ENCODE measurements at places on chromosomes 13 and 19. TPM values are rescaled to one million over a fixed set of nuclear protein-coding genes. Genes with fewer than 3 reads are reported as not detected.

- peaks cover 48% of the 10 kb centered on the region for H3K4me1 ChIP-seq
- peak overlapping the region; percentile 73 for H3K4me3 ChIP-seq
- peaks cover 22% of the 10 kb centered on the region for H3K27me3 ChIP-seq
- H3K27ac ChIP-seq = no peak overlapping the region
- no peak for DNase-seq
These were observed 18.1 kb downstream of the GADD45B start for GRCh38 chr19:2494084-2494446.

- no peaks in the 10 kb centered on the region for H3K36me3 ChIP-seq
- no peak for DNase-seq
- no peaks in the 10 kb centered on the region for H3K27me3 ChIP-seq
- H3K4me3 ChIP-seq = no peak overlapping the region
These were observed 286.7 kb upstream of the SLITRK6 start for GRCh38 chr13:86085890-86086289.

GRCh38 chr19:27673986-27674385 is 1539.0 kb downstream of the UQCRFS1 start:
- no peaks in the 10 kb centered on the region for H3K4me1 ChIP-seq
- no peaks in the 10 kb centered on the region for H3K27me3 ChIP-seq
- no peak for DNase-seq
- H3K4me3 ChIP-seq = no peak overlapping the region
- H3K27ac ChIP-seq = no peak overlapping the region

DNA sequence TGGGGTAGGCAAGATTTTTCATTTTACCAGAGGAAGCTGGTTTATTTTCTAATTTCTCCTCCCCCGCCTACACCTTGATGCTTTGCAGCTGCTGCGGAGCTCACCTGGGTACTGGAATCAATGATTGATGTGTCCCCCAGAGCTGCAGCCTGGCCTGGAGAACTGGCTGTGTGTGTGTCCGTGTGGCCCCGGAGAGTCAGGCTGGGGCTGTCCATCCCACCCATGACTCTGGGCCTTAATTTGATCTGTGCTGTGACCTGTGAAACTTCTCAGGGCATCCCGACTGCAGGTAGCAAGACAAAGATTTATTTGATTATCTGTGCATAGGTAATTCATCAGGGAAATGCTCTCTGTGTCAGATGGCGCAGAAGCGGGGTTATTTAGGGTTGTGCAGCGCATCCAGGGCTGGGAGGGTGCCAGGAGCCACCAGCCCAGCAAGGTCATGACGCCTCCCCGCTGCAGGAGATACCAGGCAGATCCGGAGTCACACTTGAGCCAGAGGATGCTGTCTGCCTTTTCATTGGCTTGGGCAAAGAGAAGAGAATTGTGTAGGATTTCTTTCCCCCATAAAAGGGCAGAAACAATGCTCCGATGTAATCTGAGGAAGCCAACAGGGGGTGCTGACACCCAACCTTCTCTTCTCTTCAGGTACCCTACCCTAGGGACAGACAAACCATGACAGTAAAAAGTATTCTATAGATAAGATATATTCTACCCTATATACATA is 346.6 kb downstream of the TSHZ3 start:
- no peaks in the 10 kb centered on the region for H3K27me3 ChIP-seq
- no peak overlapping the region for H3K4me3 ChIP-seq
- H3K4me1 ChIP-seq = no peaks in the 10 kb centered on the region
- no peaks in the 10 kb centered on the region for H3K36me3 ChIP-seq

DNA sequence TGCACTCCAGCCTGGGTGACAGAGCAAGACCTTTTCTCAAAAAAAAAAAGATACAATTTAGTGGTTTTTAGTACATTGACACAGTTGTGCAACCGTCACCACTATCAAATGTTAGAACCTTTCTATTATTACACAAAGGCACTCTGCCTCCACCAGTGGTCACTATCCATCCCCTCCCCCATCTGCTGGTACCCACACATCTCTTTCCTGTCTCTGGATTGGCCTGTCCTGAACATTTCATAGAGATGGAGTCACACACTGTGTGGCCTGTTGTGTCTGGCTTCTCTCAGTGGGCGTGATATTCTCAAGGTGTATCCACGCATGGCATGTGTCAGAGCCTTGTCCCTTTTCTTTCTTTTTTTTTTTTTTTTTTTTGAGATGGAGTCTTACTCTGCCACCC is 11.2 kb downstream of the KDM4B start:
- no peak for DNase-seq
- peaks cover 13% of the 10 kb centered on the region for H3K4me1 ChIP-seq
- H3K27ac ChIP-seq = no peak overlapping the region
- H3K4me3 ChIP-seq = no peak overlapping the region
- H3K27me3 ChIP-seq = no peaks in the 10 kb centered on the region

GRCh38 chr13:84563611-84564010 is 681.3 kb upstream of the SLITRK1 start:
- H3K4me3 ChIP-seq = no peak overlapping the region
- no peak for DNase-seq
- H3K27ac ChIP-seq = no peak overlapping the region
- H3K36me3 ChIP-seq = no peaks in the 10 kb centered on the region

DNA sequence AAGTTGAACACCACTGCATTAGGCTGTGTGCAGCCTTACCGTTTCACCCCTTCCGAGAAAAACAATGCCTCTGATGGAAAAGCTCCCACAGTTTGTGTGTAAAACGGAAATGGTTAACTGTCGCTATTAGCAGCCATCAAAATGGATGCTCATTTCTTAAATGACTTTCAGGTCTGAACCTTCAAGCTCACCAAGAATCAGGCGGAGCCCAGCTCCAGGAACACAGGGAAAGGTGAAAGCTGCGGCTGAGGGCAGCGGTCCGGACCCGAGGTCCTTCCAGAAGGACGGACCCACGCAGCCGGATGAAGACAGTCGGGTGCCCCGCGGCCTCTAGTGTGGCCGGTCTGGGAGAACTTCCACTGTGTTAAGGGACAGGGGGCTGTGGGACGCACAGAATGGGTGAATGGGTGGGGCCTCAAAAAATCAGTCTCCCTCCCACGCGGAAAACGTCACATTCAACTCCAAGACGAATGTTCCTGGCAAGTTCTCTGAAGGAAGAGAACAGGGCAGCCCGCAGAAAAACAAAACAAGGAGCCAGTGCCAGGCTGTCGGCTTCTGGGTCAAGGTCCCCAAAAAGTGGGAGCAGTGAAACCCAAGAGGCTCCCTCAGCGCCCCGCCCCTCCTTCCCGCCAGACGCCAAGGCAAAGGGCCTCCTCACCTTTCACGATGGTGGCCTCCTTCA is 4.9 kb downstream of the IRS2 start:
- no peak overlapping the region for H3K27ac ChIP-seq
- peaks cover 47% of the 10 kb centered on the region for H3K4me1 ChIP-seq
- H3K4me3 ChIP-seq = no peak overlapping the region
- peaks cover 12% of the 10 kb centered on the region for H3K36me3 ChIP-seq
- DNase-seq = no peak

Gene CYSLTR2
- 3.3 TPM for total RNA-seq

Gene NLRP4
- total RNA-seq = not detected
